CD4-positive, alpha-beta T cell treated with Interleukin-21 for 1 hour (primary cell): ENCODE measurements at places on chromosomes 1 and 21.

GRCh38 chr1:56993475-56993874 lies 27.7 kb upstream of the C8B start:
- no peak for DNase-seq

DNA sequence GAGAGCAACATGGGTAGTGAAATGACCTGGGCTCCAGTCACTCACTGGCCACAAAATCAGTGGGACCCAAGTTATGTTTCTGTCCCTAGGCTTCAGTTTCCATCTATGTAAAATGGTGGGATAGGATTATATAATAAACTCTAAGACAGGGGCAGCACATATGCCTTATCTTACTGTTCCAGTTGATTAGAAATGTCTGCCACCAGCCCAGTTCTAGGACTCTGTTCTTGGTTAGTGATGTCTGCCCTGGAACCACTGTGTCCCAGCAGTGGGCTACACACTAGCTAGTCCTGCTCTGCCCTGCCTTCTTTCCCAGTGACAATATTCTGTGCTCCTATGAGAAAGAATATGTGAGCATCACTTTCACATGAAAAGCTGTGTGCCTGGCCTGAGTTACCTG lies 138.3 kb downstream of the PCNX2 start:
- no peak for DNase-seq

- no peak for DNase-seq
Observed at GRCh38 chr1:29744684-29745490, 508.6 kb downstream of the PTPRU start.

- no peak for DNase-seq
Observed at GRCh38 chr1:27301582-27302199, 20.3 kb upstream of the TMEM222 start.

- no peak for DNase-seq
Observed at GRCh38 chr1:53552146-53552861, 93.1 kb downstream of the DMRTB1 start.

DNA sequence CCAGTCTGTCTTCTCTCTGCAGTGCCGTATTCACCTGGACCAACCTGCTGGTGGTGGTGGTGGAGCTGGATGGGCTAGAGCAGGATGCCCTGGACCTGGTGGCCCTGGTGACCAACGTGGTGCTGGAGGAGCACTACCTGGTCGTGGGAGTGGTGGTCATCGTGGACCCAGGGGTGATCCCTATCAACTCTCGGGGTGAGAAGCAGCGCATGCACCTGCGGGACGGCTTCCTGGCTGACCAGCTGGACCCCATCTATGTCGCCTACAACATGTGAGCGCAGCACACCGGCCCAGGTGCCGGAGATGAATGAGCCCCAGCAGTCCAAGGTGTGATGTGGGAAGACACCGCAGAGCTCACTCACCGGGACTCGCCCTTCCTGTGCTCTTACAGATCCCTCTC lies 37.5 kb downstream of the S100B start:
- no peak for DNase-seq

DNA sequence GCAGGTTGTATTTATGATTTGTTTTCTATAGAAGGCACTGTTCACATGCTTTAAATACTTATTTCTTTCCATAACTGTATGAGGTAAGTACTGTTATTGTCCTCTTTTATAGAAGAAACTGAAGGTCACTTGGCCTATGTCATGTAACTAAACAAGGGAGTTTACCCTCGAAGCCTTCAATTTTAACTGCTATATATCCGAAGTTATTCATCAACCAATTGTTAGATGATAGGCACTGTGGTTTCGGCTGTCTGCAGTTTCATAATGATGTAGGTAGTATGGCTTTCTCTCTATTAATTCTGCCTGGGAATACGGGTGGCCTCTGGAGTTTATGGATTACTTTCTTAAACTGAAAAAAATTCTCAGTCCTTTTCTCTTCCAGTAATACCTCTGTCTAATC lies 413.3 kb upstream of the ADGRL2 start:
- no peak for DNase-seq

DNA sequence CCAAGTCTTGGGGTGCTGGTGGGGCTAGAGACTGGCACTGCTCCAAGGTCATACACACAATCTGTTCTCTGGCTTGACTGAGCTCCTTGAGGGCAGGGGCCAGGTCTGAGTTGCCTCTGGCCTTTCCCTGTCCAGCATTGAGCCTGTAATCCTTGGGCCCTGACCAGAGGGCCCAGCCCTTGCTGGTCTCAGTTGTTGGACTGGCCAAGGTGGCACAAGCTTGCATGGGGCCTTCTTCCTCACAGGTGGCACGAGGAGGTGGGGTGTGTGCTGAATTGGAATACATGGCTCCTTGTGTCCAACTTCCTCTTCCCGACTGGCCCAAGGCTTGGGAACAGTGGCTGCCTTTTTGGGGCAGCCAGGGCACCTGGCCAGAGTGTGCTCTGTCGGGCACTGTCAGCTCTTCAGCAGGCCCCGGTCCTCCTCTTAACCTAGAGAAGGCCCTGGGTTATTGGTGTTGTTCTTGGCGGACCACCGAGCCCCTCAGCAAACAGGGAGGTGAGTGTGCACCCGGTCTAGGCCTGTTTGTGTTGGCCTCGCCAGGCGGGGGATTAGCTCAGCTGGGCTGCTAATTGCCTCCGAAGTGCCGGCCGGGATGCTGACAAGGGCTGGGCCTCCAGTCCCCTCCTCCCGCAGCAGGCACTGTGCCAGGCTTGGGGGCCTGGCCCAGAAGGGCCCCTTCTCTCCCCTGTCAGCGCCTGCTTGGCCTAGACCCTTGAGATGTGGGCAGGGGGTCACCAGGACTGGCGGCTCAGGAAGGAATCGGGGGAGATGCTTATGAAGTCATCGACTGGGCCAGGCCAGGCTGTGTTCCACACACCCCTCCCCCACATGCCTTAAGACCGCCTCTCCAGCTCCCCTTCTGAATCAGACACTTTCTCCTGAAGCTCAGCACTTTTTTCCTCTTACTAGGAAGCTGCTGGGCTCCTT lies 28.5 kb downstream of the WNT4 start:
- DNase-seq = no peak

GRCh38 chr1:166974647-166975345 lies 544 bp downstream of the ILDR2 start:
- peak; percentile 15 for DNase-seq

- no peak for DNase-seq
Observed at GRCh38 chr1:102470767-102471166, 474.0 kb upstream of the OLFM3 start.

GRCh38 chr1:167964646-167965045 lies 27.8 kb upstream of the MPC2 start:
- no peak for DNase-seq

GRCh38 chr1:75208862-75209261 lies 74.7 kb downstream of the LHX8 start:
- DNase-seq = no peak

GRCh38 chr1:93672069-93672468 lies 9.6 kb downstream of the BCAR3 start:
- DNase-seq = no peak

GRCh38 chr1:147171399-147172167 lies 687 bp downstream of the PRKAB2 start:
- DNase-seq = no peak

- DNase-seq = no peak
Observed at GRCh38 chr1:16174261-16174868, 18.5 kb upstream of the EPHA2 start.

DNA sequence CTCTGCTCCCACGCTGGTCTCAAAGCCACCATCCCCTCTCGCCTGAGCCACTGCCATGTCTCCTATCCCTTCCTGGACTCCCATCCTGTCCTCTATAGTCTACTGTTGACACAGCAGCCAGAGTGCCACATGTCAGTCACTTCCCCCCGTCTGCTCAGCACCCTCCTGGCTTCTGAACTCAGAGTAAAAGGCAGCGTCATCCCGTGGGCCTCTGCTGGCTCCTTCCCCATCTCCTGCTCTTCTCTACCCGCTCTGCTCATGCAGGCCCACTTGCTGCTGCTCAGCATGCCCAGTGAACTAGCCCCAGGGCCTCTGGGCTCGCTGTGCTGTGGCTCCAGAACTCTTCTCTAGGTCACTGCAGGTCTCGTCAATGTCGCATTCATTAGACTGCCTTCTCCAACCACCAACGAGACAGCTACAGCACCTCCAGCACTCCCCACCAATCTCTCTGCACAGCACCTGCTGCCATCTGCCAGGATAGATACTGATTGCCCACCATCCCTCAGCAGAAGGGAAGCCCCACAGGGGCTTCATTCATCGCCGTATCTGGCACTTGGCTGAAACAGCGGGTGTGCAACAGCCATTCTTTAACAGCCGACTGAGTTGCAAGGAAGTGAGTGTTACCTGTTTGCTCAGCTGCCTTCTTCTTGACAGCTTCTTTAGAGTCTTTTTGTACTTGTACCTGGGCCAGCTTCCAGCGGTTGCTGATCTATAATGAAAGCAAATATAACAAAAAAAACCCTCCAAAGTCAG lies 11.8 kb upstream of the SRM start:
- DNase-seq = no peak

DNA sequence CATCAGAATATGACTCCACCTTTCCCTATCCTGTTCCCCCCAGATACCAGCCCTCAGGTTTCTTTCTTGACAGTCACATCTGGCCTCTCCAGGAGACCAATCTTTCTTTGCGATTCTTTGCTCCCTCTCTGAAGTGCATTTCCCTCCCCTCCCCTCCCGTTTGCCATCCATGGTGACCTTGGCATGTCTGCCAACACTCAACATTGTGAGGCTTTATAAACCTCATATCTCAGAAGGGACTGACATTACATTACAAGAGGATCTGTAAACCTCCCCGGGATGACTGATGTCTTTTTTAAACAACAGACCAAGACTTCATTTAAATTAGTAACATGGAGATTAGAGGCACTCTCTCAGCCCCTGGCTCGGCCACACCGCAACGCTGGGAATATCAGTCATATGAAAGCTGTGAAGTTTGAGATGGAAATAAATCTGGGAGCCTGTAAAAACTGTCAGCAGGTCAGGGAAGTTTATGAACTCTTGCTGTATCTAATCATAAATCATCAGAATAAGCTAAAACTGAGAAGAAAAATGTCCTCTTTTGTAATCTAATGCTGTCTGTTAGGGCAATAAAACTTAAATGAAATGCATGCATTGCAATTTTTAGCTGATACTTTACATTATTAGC lies 401.7 kb upstream of the PROX1 start:
- no peak for DNase-seq
